Gastrocnemius medialis (tissue), 4 donors: ENCODE measurements at places on chromosomes 5 and 9. TPM values are rescaled to one million over a fixed set of nuclear protein-coding genes. Genes with fewer than 3 reads are reported as not detected.
A peak's percentile ranks its signal among the peaks of the same experiment; 100 is the strongest.

DNA sequence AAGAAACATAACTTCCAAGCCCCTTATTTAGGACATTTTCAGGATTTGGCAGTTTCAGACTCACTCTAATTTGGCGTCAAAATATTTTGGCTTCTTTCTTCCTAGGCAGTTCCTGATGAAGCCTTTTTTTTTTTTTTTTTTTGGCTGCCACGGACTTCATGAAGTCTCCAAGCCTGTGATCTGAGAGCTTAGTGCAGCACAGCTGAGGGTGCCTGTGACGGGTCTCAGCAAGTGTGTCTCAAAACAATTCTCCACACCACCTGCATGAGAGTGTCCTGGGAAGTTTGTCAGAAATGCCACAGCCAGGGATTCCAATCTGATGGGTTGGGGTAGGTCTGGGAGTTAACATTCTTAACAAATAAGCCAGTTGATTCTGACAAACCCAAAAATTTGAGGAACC lies 6.0 kb upstream of the ESM1 start:
- no peak for DNase-seq

DNA sequence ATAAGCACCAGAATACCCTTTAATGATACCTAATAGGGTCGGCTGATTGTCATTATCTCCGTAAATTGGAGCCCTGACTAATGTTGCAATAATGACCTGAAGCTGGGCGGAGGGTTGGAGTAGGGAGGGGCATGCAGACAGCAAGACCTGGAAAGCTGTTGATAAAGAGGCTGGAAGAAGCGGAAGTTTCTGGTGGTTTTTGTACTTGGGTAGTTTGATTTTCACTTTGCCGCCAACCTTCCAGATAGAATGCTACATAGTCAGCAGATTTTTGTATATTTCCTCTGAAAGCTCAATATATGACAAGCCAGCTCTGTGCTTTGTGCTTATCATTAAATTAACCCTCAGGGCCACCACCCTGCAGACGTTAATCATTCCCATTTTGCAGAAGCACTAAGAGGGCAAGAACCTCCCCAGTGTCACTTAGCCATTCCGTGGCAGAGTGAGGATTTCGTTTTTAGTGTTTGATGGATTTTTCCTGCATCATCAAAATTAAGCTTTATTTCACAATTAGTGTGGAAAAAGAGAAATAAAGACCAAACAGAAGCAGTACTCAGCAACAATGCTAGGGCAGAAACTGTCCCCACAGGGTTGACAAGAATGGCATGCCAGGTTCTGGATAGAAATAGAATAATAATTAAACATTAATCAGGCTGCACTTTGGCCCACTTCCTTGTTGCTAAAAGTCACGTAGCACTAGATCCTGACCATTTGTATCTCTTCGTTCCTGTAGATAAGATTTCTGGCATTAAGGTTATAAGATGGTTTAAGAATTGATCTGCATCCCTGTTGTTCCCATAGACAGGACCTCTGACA lies 34.7 kb downstream of the DIRAS2 start:
- no peak for DNase-seq

Gene PCDHA11
- total RNA-seq, result not detected

DNA sequence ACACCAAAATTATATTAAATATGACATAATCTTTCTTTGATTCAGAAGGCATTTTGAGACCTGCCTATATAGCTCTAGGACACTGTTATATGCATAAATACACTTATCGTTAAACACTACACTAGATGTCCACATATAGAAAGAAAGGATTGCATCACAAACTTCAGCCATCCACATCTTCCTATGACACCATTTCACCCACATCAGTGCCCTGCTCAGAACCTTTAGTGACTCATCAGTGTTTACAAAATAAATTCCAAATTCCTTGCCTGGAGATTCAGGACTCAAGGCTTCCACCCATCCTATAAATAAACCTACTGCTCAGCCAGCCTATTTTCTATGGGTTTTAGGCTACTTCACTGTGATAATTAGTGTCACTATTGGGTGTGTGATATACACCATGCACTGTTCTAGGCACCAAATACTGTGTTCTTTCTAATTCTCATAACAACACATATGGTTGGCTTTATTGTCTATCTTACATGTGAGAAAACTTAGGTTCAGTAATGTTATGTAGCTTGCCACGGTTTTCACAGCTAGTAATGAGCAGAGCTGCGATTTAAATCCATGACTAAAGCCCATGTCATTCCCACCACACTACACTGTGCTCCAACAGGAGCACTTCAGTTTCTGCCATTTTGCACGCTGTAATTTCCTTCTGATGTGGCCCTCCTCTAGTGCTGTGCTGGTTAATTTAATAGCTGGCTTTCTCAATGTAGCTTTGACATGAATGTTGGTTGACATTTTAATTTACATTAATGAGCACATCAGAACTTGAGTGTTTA lies 103.3 kb downstream of the SREK1 start:
- DNase-seq, result no peak

Gene AHRR
- total RNA-seq, result 0.18 TPM

- DNase-seq, result no peak
Observed at GRCh38 chr9:87537625-87538024, 40.0 kb downstream of the DAPK1 start.

GRCh38 chr5:1527533-1528205 lies 3.9 kb upstream of the LPCAT1 start:
- DNase-seq, result no peak

- DNase-seq, result no peak
Observed at GRCh38 chr5:67181648-67182221, 14.9 kb downstream of the CD180 start.

Gene STPG3
- not detected for total RNA-seq

GRCh38 chr5:91367344-91367743 lies 15.8 kb downstream of the ARRDC3 start:
- DNase-seq, result no peak

- no peak for DNase-seq
Observed at GRCh38 chr5:87769157-87769556, 356.4 kb upstream of the CCNH start.

GRCh38 chr9:129023036-129023907 lies 4.9 kb downstream of the SH3GLB2 start:
- peak; percentile 83 for DNase-seq

Gene GLRA1
- not detected for total RNA-seq

Gene MORN5
- total RNA-seq, result not detected

GRCh38 chr9:16752601-16753000 lies 117.9 kb downstream of the BNC2 start:
- DNase-seq, result no peak

Gene RUSC2
- total RNA-seq, result 68.8 TPM

- no peak for DNase-seq
Observed at GRCh38 chr5:135426102-135427082, 20.8 kb downstream of the DCANP1 start.

Gene EQTN
- not detected for total RNA-seq

- DNase-seq, result no peak
Observed at GRCh38 chr5:106097340-106097739, 1573.4 kb downstream of the EFNA5 start.

DNA sequence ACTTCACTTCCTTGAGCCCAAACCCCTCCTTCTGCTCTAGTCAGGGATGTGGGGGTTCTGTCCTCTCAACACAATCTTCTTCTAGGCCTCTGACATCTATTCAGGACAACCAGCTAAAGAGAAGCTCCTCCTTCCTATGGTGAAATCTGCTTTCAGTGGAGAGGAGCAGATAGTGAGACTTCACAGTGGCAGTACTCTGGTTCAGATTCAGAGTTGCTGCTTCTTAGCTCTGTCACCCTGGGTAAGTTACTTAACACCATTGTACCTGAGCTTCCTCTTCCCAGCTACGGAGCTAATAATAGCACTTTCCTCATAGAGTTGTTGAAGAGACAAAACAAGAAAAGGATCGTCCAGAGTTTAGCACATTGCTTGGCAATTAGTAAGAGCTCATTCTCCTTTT lies 77.3 kb upstream of the LARP1 start:
- no peak for DNase-seq

DNA sequence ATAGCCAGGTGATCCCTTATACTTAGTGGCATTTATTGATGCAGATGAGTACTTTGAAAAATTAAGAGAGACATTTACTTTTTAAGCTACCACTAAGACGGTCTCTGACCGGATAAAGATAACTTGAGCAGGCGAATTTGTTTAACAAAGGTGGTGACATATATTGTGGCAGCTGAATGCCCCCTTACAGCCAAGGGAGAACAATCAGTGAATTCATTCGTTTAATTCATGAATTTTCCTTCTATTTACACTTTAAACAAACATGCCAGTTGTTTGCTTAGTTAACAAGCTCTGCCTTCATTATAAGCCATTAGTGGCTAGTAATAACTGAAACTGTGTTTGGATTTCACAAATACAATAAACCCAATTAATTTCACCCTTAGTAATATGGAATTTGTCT lies 187.1 kb downstream of the AOPEP start:
- no peak for DNase-seq

DNA sequence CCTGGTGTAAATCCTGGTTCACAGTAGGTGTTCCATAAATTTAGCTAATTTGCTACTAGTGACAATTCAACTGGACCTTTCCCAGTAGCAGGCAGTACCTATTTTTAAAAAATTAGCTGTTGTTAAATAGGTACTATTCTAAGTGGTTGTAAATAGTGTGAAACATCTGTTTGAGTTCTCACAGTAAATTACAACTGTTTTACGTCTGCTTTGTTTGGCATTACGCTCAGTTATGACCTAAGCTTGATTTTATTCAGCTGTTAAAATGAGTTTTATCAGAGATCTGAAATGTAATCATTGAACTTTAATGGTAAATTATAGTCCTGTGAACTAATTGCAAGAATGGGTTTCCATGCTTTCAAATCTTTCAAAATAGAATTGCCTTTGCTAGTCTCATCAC lies 93.9 kb downstream of the GPBP1 start:
- no peak for DNase-seq

- no peak for DNase-seq
Observed at GRCh38 chr5:61704289-61704688, 372.2 kb downstream of the ZSWIM6 start.

DNA sequence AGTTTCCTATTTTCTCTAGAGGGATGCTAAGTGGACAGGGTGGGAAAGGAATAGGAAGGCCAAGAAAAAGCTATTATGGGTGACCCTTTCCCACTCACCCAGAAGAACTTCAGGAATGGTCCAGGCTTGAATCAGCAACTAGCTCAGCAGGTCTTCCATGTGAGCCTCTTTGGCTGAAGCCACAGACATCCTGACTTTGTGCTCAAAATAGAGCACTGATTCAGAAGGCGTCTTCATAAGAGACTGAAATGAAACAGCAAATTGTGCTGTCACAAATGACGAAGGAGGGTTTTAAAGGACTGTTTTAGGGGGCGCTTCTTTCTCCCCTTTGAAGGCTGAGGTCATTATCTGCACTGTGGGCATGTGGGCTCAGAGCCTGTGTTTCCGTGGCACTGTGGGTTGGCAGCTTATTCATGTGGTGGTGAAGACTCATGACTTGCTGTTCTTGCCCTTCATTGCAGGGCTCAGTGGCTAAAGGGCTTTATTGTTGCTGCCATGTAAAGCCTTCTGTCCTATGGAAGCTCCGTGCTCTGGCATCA lies 65.8 kb upstream of the NFIL3 start:
- DNase-seq, result peak; percentile 57

Gene ADGRD2
- total RNA-seq, result not detected

GRCh38 chr5:179318221-179318955 lies 26.9 kb downstream of the ADAMTS2 start:
- DNase-seq, result peak; percentile 7

GRCh38 chr5:166767858-166768257 lies 1523.6 kb upstream of the WWC1 start:
- DNase-seq, result no peak

GRCh38 chr9:89460551-89460950 lies 37.4 kb downstream of the SEMA4D start:
- DNase-seq, result no peak

GRCh38 chr9:77601476-77602099 lies 46.5 kb downstream of the GNA14 start:
- no peak for DNase-seq

- DNase-seq, result no peak
Observed at GRCh38 chr9:4514252-4515128, 24.2 kb downstream of the SLC1A1 start.

GRCh38 chr5:4295663-4296339 lies 700.2 kb downstream of the IRX1 start:
- no peak for DNase-seq

Gene RPL7A
- total RNA-seq, result 1,630 TPM

- DNase-seq, result no peak
Observed at GRCh38 chr5:128637031-128637430, 99.0 kb upstream of the FBN2 start.

DNA sequence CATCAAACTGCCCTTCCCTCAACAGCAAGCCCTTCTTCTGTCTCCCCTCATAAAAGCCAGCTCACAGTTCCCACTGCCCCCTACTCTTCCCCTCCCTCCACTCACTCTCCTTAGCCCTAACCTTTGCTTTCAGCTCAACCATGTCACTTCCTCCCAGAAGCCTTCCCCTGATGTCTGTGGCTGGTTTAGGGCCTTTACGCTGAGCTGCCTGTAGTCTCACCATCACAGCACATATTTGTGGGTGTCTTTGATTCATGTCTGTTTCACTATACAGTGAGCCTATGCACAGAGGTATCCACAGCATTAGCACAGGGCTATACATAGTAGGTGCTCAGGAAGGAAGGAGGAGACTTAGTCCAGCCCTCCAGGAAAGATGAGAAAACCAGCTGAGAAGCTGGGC lies 34.7 kb downstream of the C9orf50 start:
- DNase-seq, result no peak

DNA sequence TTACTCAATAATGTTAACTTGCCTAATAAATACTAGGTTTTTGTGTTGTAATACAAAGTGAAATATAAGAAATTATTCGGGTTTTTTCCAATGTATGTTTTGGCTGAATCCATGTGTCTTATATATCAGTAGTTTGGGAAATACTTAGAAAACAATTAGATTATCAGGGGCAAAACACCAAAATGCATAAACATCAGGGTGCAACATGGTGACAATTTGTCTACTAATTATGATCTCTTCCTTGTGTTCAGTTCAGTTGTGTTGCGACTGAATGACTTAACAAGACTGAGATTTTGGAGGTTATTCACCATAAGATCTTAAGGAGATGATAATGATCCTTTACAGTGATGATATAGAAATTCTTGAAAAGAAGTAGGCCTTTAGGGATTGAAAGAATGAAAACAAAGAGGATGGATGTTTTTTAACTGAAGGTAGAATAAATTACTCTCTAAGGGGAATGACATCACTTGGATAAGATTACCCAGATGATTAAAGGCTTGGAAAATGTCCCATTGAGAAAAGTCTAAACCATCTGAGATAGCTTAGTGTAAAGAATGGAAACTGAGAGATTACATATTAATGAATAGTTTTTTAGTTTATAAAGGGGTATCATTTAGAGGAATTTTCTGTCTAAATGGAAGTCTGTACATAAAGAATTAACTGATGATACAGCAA lies 415.8 kb downstream of the SPATA31D1 start:
- DNase-seq, result no peak

DNA sequence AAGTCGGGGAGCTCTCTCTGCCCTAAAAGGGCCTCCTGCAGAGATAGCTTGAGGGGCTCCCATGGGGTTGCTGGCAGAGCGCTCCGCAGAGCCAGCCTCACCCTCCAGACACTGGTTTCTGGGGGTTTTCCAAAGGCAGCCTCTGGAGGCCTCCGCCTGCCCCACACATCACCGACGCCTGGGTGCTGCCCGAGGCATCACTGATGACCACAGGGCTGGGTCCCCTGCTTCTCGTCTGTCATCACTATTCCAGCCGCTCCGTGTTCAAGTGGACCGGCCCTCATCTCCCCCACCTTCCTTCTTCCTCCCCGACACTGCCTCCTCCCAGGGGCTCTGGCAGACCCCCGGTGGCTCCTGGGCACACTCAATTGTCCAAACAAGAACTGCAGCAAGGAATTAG lies 64.1 kb upstream of the IRX4 start:
- DNase-seq, result no peak

- no peak for DNase-seq
Observed at GRCh38 chr5:180598316-180598701, 7.0 kb upstream of the SCGB3A1 start.

Gene LHX3
- not detected for total RNA-seq
